ENCODE measurements at places on chromosomes 2 and 18.

- DNase-seq, result no peak
Observed at GRCh38 chr2:166381-166780, 97.5 kb downstream of the SH3YL1 start.

DNA sequence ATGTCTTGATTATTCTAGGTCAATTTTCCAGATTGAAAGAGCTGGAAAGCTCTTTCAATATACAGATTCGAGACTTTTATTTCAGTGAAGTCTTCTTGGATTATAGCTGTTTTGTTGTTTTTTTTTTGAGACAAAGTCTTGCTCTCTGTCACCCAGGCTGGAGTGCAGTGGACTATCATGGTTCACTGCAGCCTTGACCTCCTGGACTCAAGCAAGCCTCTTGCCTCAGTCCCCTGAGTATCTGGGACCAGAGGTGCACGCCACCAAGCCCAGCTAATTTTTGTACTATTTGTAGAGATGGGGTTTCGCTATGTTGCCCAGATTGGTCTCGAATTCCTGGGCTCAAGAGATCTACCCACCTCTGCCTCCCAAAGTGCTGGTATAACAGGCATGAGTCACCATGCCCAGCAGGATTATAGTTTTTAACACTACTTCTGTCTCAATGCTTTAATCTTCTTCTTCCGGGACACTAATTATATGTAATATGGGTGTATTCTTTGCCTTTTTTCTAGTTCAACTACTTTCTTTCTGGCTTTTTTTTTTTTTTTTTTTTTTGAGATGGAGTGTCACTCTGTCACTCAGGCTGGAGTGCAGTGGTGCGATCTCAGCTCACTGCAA is 62.3 kb downstream of the USP37 start:
- DNase-seq, result no peak

DNA sequence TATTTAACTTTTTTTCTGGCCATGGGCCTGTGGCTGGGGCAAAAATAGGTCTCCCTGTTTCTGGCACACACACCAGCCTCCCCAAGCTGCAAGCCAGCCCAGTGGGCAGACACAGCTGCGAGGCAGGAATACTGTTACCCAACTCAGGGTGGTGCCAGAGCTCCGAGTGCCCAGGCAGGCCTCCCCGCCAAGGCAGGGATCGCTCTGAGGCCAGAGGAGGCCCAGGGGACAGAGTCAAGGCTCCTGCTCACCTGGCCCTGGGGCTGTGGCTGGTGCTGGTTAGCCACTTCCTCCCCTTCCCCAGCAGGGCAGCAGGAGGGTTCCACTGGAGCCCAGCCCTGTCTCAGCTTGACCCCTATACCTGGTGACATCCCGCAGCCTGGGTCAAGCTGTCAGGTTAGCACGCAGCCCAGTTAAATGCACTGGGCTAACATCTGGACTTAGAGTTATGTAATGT is 67.1 kb upstream of the EPAS1 start:
- no peak for DNase-seq

DNA sequence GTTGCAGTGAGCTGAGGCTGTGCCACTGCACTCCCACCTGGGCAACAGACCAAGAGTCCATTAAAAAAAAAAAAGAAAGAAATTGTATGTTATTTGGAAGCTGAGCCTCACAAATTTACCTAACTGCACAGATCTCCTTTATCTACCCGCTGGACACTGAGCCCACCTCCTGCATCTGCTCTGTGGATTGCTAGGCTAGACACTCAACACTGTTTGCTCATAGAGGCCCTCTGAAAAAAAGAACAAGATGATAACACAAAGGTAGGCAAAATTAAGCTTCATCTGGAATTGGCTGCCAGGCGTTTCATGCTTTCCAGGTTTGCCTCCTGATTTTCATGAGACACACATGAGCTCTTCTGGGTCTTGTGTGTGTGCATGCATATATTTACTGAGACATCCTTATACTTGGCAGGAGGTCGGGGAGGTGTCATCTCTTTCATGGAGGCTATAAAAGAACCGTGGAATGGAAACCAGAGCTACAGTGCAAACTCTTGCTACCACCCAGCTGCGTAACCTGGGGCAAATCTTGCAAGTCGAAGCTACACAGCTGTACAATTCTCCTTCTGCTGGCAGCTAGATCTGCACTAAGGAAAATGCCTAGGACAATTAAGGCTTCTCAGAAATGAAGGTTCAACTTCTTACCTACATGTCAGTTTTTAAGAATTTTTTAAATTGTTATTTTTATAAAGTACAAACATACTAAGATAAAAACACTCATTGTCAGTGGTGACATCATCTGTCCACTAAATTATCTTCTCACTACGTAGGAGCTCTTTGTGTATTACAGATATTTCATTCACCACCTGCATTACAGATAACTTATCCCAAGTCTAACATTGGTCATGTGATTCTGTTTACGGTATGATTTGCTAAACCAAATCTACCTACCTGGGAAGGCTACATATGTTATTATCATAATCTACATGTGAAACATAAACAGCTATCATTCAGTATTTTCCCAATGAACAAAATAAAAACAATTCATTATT is 63.1 kb downstream of the CABYR start:
- DNase-seq, result no peak

GRCh38 chr2:230798769-230799399 is 65.9 kb upstream of the ITM2C start:
- DNase-seq, result no peak

DNA sequence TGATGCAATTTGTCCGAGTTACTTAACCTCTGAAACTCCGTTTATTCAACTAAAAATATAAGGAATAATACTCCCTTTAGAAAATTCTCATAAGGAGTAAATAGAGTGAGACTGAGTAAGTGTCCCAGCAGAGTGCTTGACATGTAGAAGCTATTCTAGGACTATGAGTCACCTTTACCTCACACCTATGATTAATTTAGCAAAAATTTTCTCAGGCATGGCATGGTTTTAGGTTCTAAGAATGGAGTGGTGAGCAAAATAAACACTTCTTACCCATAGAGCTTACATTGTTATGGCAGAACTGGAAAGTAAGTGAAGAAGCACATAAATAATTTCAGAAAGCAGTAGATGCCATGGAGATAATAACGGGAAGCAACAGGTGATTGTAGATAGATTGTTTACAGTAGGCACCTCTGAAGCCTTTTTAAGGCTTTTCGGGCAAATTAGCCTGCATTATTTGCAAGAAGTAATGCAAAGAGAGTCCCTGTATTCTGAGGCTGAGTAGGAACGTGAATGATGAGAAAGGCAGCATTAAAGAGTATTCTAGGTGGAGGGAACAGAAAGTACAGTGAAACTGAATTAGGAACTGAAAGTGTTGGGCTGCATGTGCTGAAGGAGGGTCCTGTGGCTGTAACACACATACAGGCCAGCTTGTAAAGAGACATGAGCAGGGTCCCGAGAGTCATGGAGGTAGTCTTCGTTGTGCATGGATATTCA is 209.2 kb downstream of the ZNF407 start:
- no peak for DNase-seq

- DNase-seq, result no peak
Observed at GRCh38 chr2:60644951-60645350, 91.5 kb upstream of the BCL11A start.

- DNase-seq, result no peak
Observed at GRCh38 chr2:238924032-238924431, 76.1 kb downstream of the TWIST2 start.

DNA sequence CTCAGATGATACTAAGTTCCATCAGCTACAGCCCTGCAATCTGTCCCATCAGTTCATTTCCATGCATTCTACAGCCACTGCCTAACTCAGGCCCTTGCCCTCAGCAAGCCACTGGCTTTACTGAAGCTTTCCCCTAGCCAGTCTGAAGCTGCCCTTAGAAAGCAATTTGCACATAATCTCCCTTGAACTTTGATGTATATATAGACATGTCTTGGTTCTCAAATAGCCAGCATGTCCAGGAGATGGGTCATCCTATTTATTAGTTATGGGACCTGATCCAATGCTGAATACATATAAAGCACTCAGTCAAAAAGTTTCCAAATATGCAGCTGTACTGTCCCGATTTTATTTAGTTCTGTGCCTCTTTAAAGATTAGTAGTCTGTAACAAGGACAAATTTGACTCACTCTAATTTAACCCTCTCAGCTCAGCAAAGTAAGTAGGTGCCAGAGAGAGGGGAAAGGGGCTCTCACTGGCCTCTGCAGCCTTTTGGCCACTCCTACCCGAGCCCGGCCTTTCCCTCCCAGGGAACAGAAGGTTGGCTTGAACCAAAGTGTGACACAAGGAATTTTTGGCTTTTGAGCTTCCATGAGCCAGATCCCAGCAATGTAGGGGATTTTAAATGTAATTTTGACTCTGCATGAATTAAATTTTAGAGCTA is 70.7 kb downstream of the CCDC93 start:
- DNase-seq, result no peak

DNA sequence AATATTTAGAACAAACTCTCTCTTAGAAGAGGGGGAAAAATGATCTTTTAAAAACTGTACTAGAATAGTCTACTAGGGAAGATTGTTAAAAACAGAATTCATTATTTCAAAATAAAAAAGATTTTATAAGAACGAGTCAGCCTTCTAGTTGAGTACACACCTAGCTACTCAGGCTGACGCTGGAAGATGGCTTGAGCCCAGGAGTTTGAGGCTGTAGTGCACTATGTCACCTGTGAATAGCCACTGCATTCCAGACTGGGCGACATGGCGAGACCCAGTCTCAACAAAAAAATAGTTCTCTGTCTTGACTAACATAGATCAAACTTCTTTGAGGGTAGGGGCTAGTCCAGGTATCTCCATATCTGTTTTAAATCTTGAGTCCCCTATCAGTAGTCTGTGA is 33.9 kb downstream of the ERLEC1 start:
- no peak for DNase-seq

- DNase-seq, result no peak
Observed at GRCh38 chr18:59952283-59953007, 52.6 kb downstream of the PMAIP1 start.

- no peak for DNase-seq
Observed at GRCh38 chr2:36756438-36756837, 59.9 kb downstream of the VIT start.

GRCh38 chr2:73033142-73033765 is 38.3 kb downstream of the SFXN5 start:
- no peak for DNase-seq

DNA sequence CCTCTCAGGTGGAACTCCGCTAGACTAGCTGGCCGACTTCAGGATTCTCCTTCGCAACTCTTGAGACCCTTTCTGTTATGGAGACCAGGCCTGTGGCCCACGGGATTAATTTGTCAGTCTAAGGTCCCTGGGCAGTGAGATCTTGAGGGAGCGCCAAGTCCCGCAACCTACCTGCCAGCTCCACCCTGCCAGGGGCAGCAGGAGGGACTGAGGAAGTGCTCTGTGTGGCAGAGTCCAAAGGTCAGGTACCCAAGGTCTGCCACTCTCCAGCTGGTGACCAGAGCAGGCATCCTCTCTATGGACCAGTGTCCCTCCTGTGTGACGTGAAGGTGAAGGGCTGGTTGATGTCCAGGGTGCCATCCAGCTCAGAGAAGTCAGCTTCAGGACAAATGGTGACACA is 4.3 kb upstream of the SPATA3 start:
- DNase-seq, result no peak

- DNase-seq, result no peak
Observed at GRCh38 chr2:227818675-227819397, 5.2 kb downstream of the CCL20 start.

DNA sequence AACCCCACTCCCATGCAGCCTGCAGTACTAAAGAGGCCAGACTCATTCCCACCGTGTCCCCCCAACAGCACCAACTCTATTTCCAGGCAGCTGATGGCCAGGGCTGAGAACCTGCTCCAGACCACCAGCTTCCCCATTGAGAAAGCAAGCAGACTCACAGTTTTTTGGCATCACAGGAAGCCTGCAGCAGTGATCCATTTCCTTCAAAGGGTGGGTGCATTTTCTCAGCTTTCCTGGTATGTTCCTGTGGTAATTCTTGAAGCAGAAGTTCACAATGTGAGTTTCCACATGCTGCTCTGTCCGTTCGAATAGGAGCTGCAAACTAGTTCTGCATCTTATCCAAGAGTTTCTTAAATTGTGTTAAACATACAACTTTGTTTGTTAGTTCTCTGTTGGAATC is 1249.6 kb upstream of the FAM98A start:
- no peak for DNase-seq

GRCh38 chr18:8163286-8163959 is 445.8 kb upstream of the RAB12 start:
- DNase-seq, result no peak

DNA sequence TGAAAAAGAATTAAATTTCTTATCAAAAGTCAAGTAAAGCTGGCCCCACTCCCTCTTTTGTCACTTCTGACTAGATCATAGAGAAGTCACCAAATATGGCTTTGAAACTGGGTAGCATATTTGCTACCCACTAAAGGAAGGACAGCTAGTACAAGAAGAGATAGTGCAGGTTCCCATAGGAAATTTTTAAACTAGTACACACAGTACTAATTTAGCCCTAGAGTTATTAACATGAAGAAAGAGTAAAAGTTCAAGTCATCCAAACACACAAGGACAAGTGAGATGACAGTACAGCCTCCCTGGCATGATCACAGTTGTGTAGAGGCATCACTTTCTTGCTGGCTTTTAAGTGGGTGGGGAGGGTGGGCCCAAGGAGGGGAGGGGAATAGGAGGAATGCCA is 100.9 kb downstream of the IRS1 start:
- no peak for DNase-seq

DNA sequence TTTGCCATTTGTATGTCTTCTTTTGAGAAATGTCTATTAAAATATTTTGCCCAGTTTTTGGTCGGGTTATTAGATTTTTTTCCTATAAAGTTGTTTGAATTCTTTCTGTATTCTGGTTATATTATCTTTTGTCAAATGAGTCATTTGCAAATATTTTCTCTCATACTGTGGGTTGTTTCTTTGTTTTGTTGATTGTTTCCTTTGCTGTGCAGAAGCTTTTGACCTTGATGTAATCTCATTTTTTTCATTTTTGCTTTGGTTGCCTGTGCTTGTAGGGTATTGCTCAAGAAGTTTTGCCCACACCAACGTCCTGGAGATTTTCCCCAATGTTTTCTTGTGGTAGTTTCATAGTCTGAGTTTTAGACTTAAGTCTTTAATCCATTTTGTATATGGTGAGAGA is 245.7 kb downstream of the ADCYAP1 start:
- DNase-seq, result no peak

GRCh38 chr2:173290518-173290917 is 64.2 kb upstream of the CDCA7 start:
- DNase-seq, result no peak

DNA sequence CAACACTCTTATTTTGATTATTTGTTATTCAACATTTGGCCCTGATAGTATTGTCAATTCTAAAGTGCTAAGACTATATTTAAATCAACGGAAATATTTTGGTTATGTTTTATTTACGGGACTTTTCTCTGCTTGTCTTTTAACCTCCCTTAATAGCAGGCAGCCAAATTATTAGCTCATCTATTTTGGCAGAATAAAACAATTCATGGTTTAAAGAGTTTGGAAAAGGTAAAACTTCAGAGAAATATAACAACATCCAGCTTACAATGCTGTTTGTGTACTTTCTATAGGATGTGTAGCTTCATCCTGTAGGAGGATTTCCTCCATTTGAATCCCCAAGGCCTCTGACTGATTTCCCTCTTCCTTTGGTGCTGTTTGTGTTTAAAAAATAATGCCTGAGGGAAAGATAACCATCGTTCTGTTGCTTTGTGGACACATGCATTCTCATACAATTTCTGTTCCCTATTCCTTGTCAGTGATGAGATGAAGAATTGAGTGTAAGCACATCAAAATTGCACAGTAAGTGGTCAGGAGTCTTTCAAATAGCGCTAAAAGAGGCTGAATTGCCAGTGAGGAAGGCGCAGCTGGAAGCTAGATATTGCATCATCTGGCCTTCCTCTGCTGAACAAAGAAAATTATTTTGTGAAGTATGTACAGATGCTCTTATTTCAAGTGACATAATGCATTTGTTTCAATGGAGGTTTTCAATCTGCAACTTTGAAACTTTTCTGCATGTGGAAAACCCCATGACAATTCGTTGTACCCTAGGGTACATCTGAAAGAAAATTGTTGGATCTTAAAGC is 80.3 kb downstream of the CD28 start:
- DNase-seq, result no peak

All from anterior cingulate cortex (tissue), 58 donors.